Progenitor cell of endocrine pancreas (in vitro differentiated cells): ENCODE measurements at places on chromosomes 6 and 20. TPM values are rescaled to one million over a fixed set of nuclear protein-coding genes. Genes with fewer than 3 reads are reported as not detected.

- H3K36me3 ChIP-seq, result no peaks in the 10 kb centered on the region
- peaks cover 20% of the 10 kb centered on the region for H3K4me1 ChIP-seq
- peaks cover 9% of the 10 kb centered on the region for H3K27me3 ChIP-seq
- H3K4me3 ChIP-seq, result no peak overlapping the region
These were observed 4.7 kb upstream of the SULF2 start for GRCh38 chr20:47789764-47790579.

- H3K27ac ChIP-seq, result peak overlapping the region; percentile 99
- DNase-seq, result no peak
- H3K36me3 ChIP-seq, result peaks cover 29% of the 10 kb centered on the region
- peaks cover 42% of the 10 kb centered on the region for H3K4me1 ChIP-seq
- H3K4me3 ChIP-seq, result no peak overlapping the region
- H3K27me3 ChIP-seq, result no peaks in the 10 kb centered on the region
These were observed 30.5 kb downstream of the NEDD9 start for GRCh38 chr6:11201772-11202512.

GRCh38 chr6:47405273-47405672 lies 72.3 kb upstream of the CD2AP start:
- H3K27me3 ChIP-seq, result no peaks in the 10 kb centered on the region
- no peaks in the 10 kb centered on the region for H3K36me3 ChIP-seq
- H3K4me1 ChIP-seq, result no peaks in the 10 kb centered on the region
- no peak overlapping the region for H3K4me3 ChIP-seq

Gene FAM83B
- 16.1 and 17.4 TPM in 2 replicates for total RNA-seq

Gene SCUBE3
- total RNA-seq, result 31.1 and 35.3 TPM in 2 replicates

Gene PSORS1C1
- total RNA-seq, result not detected in 2 replicates
